MV-4-11 (cell line): ENCODE measurements at places on chromosomes 5 and 9.

- DNase-seq, result no peak
Measured at GRCh38 chr9:97925497-97926334, 3.4 kb upstream of the TRMO start.

- DNase-seq, result no peak
Measured at GRCh38 chr9:128106940-128107467, 20.5 kb downstream of the PTGES2 start.

- no peak for DNase-seq
Measured at GRCh38 chr5:166709691-166710090, 1581.8 kb upstream of the WWC1 start.

DNA sequence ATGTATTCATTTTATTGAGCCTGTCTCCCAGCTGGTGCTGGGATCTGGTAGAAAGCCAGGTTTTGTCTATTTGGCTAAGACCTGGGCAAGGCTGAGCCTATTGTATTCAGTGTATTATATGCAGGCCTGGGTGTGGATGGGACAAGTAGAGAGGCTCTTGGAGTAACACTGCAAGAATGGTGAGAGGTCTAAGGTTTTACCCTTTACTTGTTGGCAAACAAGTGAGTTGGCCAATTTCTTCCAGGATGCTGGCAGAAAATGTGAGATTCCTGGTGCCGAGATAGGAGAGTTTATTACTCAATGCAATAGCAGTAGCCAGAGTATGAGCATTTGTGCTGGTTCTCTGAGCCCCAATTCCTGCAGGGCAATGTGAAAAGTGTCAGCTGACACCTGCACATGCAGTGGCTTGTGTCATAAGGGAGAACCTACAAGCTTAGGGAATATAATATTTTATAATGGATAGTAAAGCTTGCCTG is 141.7 kb upstream of the PRLR start:
- no peak for DNase-seq

GRCh38 chr5:176677209-176677939 is 30.1 kb downstream of the TSPAN17 start:
- DNase-seq, result no peak
